ENCODE measurements at places on chromosomes 13 and 19.

DNA sequence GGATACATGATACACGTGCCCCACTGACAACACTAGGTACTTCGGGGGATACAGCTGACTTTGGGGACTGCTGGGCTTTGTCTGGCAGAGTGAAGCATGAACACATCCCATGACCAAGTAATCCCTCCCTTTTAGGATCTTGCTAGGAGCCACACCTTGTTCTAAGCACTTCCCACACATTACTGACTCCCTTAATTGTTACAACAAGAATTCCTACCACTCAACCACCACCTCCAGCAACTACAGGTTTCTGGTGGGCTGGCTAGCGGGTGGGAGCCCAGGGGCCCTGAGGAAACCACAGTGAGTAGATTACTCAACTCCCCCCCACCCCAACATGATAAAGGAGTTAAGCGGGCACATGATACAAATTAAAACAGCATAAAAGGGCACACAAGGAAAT lies 7.2 kb upstream of the SLC35E1 start:
- DNase-seq, result no peak

- DNase-seq, result no peak
Observed at GRCh38 chr19:55602104-55603001, 2.3 kb downstream of the ZNF524 start.

DNA sequence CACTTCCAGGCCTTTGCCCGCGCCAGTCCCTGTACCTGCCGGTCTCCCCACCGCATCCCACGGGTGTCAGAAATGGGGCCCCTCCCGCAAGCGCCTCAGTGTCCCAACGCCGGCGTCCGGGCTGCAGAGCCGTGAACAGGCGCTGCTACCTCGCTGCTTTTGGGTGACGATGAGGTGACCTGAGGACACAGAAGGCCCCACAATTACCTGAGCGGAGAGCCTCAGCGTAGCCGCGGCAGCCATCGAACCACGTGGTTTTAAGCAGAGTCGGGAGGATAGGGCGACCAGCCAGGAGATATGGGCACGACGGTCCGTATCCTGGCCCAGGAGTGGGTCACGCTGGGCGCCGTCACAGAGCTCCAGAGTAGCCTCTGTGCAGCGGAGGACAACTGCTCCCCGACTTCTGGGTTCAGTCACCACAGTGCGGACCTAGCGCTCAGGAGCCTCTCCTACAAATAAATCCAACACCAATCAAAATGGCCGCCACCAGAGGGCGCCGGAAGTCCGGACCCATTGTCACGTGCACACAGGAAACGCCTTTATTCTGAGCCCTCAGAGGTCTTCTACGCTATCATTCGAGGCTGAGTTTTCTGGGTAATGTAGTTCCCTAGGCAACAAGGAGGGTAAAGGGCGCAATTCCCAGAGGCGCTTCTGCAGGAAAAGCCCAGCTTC lies at the start of gene ZNF814:
ZNF814 (minus strand) TSS at position 478 of the 672 bp plus-strand sequence; CDS start at position 243, 235 bp downstream.
- DNase-seq, result peak; percentile 87

DNA sequence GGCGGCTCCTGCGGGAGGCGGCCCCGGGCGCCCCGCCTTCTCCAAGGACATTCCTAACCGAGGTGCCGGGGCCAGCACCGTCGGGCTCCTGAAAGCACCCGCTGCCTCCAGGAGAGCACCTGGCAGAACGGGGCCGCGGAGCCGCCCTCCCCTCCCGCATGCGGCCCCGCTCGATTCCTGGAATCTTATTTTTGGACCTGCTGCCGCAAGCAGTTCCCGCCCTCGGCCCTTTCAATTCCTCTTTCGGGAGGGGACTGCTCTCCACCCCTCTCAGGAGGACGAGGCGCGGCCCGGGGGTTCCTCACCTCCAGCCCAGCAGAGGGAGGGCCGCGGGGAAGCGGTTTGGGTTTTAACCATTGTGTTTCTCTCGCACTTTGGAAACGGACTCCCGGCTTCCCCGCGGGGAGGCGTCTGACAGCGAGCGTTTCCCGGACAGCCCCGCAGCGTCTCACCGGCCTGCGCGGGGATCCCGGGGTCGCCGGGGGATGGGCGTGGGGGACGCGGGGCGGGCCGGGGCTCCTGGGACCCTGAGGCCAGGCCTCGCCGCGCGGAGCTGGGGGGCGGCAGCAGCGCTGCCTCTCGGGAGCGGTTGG lies 849 bp downstream of the GAS6 start:
- DNase-seq, result peak; percentile 50

DNA sequence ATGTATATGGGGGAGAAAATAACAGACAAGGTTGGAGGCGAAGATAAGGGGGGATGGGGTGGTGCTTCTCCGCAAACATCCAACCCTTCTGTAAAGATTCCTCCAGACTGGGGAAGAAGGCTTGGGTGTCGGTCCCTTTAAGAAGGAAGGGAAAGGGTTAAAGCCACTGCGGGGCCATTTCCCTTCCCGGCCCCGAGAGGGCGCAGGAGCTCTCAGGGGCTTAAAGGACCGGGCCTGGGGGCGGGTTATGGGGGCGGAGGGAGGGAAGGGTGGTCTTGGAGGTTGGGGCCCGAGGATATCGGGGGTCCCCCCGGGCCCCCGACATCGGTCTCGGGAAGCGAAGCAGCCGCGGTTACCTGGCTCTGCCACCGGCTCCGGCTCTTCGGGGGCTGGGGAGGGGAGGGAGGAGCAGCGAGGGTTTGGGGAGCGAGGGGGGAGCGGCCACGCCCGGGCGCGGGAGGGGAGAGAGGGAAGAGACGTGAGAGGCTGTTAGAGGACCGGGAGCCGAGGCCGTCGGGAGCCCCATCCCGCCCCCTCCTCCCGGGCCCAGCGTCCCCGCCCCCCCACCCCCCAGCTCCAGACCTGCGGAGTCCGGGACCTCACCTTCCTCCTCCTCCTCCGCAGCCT lies 2.8 kb downstream of the TNNT1 start:
- DNase-seq, result no peak

GRCh38 chr13:97306645-97307044 lies 84.5 kb downstream of the MBNL2 start:
- DNase-seq, result no peak

GRCh38 chr19:7850000-7850813 lies 20.2 kb downstream of the EVI5L start:
- DNase-seq, result no peak

GRCh38 chr19:310141-310651 lies 19.0 kb upstream of the PLPP2 start:
- DNase-seq, result no peak

GRCh38 chr19:10637894-10638293 lies 12.5 kb downstream of the SLC44A2 start:
- no peak for DNase-seq

GRCh38 chr19:49056101-49056901 lies 1.2 kb downstream of the CGB7 start:
- DNase-seq, result peak; percentile 77

DNA sequence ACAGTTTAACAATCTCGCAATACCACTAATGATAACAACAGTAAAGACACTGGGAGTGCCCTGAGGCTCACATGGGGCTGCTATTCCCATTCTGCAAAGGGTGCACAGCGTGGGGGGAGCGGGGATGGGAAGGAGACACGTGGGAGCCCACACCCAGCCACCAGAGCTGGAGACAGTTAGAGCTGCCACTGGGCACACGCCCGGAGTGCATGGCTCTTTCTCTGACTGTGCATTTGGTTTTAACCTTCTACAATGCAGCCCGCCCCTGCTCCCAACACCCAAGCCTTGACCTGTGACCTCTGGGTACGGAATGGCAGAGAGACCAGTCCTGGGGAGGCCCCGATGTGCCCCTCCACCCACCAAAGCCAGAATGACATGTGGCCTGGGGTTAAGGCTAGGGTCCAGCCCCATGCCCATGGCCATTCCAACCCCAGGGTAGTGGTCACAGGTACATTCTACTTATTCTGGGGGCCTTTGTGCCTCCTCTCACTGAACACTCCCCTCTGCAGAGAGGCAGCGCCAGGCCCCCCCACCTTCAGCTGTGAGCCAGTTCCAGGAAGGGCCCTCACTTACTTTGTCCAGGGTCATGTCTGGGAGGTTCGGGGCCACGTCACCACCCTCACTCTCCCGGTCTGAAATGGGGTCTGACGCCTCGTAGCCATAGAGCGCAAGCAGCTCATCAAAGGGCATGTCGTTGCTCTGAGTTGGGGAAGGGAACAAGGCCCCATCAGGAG lies 17.1 kb downstream of the MIER2 start:
- no peak for DNase-seq

DNA sequence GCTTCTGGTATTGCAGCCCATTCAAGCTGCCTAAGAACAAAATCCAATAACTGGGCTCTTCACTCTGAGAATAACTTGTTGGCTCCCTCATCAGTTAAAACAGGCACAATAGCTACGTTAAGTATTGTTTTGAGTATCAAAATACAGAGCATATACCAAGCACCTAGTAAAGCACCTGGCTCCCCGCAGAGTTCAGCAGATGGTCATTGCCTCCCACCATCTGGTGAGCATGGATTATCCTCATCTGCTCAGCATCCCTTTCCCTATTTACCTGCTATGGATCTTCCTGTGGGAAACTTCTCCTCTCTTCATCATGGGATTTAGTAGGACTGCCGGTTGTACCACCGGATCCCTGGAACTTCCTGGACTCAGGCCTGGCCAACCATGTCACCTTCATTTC lies 199.2 kb upstream of the MAB21L1 start:
- DNase-seq, result no peak

GRCh38 chr19:45395821-45396617 lies 8.8 kb downstream of the PPP1R13L start:
- DNase-seq, result no peak

DNA sequence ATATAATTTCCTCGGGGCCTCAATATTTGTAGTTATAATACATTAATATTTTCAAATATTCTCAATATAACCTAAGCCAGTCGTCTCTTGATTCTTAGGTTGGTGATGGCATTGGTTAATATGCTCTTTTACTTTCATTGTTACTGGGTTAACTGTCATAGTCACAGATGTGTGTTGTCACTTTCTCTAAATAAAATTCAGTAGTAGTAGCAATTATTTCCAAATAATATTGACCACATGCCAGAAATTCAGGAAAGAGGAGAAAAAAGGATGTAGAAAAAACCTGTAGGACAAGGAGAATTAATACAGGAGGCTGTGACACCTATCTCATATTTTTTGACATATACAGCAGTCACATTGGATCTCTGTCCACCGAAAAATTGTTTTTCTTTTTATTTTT lies 322.7 kb upstream of the SLITRK6 start:
- DNase-seq, result no peak

DNA sequence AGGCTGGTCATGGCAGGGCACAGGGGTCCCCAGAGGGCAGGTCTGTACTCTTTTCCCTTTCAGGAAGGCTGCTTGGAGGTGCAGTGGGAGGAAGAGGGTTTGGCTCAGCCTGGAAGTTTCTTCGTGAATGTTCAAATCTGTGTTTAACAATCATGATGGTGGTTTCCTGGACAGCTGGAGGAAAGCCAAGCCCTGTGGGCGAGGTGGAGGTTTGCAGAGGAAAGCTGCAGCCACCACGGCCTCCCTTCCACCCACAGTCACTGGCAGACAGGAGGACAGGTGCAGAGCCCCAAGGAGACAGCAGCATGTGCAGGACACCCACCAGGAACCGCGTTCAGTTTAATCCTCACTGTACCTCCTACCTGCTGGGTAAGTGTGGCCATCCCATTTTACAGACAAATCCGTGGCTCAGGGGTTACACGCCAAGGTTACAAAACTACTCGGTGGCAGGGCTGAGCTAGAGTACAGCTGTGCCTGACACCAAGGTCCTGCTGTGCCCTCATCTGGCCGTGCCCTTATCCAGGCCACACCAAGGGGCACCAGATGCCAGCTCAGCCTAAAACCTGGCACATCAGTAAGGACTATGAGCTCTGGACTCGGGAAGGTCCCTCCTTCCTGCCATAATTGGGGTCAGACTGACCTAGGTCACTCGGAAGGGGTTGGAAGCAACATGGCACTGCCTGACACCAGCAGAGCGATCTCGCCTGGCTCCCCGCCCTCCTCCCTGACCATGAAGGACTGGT lies 34.1 kb downstream of the SUGP2 start:
- DNase-seq, result no peak

DNA sequence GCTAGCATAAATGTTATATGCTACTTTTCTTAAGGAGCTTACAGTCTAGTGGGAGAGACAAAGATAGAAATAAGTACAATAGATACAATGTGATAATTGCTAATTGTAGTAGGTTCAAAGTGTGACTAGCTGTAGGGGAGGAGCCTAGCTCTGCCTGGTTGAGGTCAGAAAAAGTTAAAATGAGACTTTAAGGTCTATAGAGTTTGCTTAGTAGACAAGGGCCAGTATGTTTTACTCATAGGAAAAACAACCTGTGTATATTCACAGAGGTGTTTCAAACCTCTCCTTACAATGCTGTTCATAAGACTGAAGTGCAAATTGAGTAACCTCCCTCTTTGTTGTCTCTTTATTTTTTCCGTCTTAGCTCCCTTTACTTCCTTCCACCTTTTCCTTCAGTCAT lies 56.1 kb downstream of the PDS5B start:
- no peak for DNase-seq

DNA sequence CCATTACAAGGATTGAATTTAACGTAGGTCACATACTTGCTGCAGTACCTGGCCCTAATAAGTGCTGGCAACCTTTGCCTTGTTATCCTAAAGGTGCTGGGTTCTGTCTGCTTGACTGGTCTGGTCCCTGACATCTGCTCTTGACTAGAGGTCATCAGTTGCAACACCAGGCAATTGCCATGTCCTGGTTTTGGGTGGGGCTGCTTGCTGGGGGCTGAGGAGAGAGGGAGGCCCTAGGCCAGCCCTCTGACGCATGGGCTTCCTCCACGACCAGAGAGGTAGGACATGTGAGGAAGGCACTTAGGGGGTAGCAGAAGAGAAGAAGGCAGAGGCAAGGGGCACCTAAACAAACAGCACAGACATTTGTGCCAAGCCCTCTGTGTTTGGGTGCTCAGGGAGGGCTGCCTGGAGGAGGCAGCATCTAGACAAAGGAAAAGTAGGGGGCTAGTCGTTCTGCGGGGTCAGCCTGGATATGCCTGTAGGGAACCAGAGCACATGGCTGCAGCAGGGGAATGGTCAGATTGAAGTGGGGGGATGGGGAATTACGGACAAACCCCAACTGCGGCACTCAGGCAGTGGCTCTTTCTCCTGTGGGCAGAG lies 21.7 kb downstream of the VSTM2B start:
- peak; percentile 8 for DNase-seq

GRCh38 chr19:49808711-49809159 lies 4.4 kb downstream of the FUZ start:
- DNase-seq, result peak; percentile 86

- DNase-seq, result no peak
Observed at GRCh38 chr13:107961849-107962608, 253.3 kb downstream of the LIG4 start.

GRCh38 chr19:40266119-40266518 lies 19.0 kb downstream of the AKT2 start:
- DNase-seq, result no peak

- peak; percentile 42 for DNase-seq
Observed at GRCh38 chr19:5321851-5322681, 18.5 kb downstream of the PTPRS start.

GRCh38 chr13:37102896-37103295 lies 2.6 kb downstream of the CSNK1A1L start:
- DNase-seq, result no peak

DNA sequence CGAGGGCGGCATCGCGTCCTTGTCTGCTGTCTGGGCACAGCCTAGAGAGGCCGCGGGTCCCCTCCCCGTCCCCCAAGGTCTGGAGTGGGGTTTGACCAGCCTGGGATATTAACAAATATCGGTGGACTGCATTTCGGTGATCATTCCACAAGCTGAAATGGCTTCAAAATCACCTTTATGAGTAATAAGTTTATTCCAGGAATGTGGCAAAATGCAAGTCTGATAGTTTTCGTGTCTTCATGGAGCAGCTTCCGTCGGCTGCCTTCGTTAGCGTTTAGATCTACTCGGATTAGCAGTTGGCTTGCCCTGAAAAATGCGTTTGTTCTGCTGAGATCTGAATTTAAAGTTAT lies 1.1 kb upstream of the GJA3 start:
- no peak for DNase-seq

GRCh38 chr19:10116866-10117616 lies 2.7 kb downstream of the EIF3G start:
- DNase-seq, result no peak

GRCh38 chr13:39789451-39789850 lies 134.0 kb downstream of the COG6 start:
- DNase-seq, result no peak
